Putamen (tissue), 1 donor: ENCODE measurements at places on chromosomes 3 and 15.

DNA sequence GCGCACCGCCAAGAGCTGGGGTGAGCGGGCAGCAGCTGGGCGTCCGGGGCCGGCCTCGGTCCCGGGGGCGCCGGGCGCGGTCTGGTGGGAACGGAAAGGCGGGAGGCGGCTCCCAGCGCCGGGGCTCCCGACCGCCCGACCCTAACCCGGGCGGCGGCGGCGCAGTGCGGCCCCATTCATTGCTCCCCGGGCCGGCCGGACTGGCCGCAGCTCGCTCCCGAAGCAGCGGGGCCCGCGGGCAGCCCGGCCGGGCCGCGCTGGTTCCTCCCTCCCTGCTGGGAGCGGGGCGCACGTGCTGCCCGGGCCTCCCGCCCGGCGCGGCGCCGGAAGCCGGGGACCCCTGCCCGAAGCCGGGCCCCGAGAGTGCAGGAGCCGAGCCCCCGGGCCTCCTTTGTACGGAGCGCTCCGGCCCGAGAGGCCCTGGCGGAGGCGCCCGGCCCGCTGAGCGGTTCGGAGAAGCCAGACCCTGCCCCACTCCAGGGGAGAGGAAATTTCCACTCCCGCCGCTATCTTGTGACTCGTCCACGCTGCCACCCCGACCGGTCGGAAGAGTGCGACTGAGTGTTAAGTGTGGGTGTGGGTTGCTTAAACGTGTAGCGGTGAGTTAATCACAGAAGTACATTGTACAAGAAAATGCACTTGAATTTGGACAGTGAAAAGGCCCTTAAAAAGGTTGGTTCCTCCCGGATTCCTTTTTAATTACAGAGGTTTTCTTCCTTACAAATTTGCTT, 613 bp downstream of the ATP1B3 start:
- DNase-seq, result no peak

- no peak for DNase-seq
These were observed 466.1 kb downstream of the PDCD6IP start for GRCh38 chr3:34264337-34265041.

DNA sequence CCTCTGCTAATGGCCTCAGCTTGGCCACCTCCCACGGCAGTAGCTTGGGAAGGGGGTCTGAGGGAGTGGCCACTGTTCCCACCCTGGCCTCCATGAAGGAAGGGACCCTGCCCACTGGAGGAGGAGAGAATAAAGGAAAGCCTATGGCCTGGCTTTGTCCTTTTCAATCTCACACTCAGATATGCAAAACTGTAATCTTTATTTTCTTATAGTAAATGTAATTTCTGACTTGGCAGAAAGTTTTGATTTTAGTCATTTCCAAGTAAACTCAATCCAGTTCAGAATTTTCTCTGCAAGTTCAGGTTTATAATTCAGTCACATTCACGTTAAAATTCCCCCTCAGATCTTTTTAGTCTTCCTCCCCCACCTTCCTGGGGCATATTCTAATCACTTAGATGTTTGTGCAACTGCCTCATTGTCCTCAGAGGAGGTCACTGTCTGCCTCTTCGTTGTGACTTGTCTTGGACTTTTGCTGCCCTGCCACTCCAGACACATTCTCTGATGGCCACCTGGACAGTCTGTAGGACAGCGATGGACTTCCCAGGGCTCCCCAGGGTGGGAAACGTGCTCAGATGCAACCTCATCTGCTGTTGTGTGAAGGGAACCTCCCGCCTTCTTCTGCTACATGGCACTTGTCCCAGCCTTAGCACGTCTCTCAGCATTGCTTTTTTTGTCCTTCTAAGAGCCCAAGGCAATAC, 222.8 kb upstream of the TBL1XR1 start:
- no peak for DNase-seq

GRCh38 chr3:29026286-29026685, 254.6 kb upstream of the RBMS3 start:
- no peak for DNase-seq

GRCh38 chr3:133113526-133113925, 75.3 kb downstream of the TMEM108 start:
- DNase-seq, result no peak

DNA sequence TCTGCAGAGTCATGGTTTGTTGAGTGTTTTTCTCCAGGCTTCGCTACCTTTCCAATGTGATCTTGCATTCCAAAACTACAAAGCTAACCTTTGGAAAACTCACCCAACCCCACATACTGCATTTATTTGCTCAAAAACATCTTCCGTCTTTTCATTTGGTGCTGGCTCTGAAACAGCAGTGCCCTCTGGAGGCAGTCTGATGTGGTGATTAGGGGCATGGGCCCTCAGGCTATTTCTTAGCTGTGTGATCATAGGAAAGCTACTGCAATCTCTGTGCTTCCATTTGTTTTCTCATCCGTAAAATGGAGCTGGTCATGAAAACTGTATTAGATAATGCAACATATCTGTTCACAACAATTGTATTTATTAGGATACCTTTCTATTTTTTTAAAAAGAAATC, 47.0 kb downstream of the MTHFS start:
- DNase-seq, result no peak

- no peak for DNase-seq
These were observed 135.9 kb upstream of the TPM1 start for GRCh38 chr15:62906627-62907026.

DNA sequence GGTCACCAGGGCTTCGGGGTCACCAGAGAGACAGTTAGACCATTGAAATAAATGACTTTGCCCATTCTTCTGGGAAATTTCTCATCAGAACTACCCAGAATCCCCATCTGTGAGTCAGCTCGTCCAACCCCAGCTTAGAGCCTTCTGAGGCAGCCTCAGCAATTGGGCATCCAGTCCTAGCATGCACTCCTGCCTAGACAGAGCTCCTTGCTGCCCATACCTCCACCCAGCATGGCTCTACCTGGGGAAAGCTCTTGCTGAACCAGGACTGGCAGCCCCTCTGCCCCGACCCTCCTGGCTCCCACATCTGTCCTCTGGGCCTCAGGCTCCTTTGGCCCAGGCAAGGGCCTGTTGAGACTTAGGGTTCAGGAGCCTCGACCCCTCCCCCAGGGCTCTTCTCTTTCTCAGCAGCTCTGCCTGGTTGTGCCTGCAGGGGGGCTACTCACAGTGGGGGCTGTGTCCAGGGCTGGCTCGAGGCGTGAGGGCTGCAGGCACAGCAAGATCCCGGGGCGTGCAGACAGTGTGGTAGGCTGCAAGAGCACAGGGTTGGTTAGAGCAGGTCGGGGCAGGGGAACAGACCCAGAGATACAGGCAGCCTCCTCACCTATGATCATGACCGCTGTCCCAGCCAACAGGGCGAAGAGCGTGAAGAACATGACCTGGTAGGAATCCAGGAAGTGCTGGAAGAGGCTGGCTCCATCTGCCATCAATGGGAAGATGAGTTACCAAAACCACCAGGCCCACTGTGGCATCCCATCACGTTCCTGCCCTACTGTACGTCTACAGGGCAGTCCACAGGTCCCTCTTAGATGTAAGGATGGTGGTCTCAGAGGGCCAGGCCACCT, 101.3 kb downstream of the NUP210 start:
- no peak for DNase-seq

GRCh38 chr15:85755471-85755870, 39.3 kb downstream of the KLHL25 start:
- no peak for DNase-seq

- DNase-seq, result no peak
These were observed 16.4 kb downstream of the TMEM108 start for GRCh38 chr3:133054586-133054985.
